ENCODE measurements at places on chromosomes 2 and 18. TPM values are rescaled to one million over a fixed set of nuclear protein-coding genes. Genes with fewer than 3 reads are reported as not detected.

- no peak for DNase-seq
Measured at GRCh38 chr2:105876191-105876590, 131.5 kb downstream of the NCK2 start.

- DNase-seq, result no peak
Measured at GRCh38 chr2:203973000-203973399, 36.4 kb downstream of the ICOS start.

GRCh38 chr18:75554644-75555185 is 127.2 kb upstream of the SMIM21 start:
- no peak for DNase-seq

DNA sequence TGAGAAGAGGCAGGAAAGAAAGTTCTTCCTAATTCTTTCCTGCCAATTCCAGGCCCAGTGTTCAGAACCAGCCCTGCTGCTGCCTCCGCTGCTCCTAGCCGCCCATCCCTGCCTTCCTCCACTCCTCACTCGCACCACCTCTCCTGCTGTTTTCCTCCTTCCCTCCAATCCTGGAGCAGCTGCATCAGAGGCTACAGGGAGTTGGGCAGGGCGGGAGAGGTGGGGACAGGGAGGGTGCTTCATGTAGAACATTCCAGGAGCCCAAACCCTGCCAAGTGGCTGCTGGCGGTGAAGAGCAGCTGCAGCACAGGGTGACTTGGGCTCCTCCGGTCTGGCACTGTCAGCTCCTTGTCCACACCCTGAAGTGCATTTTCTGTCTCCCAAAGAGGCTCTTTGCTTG is 176.3 kb downstream of the TNS1 start:
- DNase-seq, result peak; percentile 95

- no peak for DNase-seq
Measured at GRCh38 chr18:65091744-65092329, 659.0 kb upstream of the CDH7 start.

GRCh38 chr2:144513388-144514101 is 6.4 kb downstream of the ZEB2 start:
- no peak for DNase-seq

DNA sequence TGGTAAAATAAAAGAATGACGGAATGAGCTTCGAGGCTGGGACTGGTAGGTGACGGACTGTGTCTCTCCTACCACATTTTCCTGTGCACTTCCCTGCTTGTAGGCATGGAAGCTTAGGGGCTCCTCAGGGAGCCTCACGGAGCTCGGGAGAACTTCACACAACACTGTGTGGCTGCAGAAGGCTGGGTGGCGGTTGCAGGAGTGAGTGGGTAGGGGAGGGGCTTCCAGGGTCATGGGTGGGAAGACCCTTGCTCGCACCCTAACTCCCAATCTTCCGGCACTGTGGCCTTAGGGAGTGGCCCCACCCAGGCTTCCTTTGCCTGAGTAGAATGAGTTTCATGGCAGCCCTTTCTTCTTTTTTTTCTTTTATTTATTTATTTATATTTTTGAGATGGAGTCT is 128.6 kb downstream of the INHBB start:
- DNase-seq, result no peak

- DNase-seq, result no peak
Measured at GRCh38 chr2:44801841-44802776, 139.4 kb upstream of the SIX3 start.

- DNase-seq, result no peak
Measured at GRCh38 chr2:28557389-28558131, 61.7 kb downstream of the PLB1 start.

GRCh38 chr2:126936219-126936723 is 37.6 kb downstream of the TEX51 start:
- DNase-seq, result peak; percentile 80

- DNase-seq, result peak; percentile 98
Measured at GRCh38 chr2:28390746-28391563, 1.7 kb upstream of the FOSL2 start.

GRCh38 chr18:79604913-79605880 is 74.4 kb upstream of the CTDP1 start:
- no peak for DNase-seq

GRCh38 chr2:38097258-38097987 is 21.5 kb upstream of the CYP1B1 start:
- no peak for DNase-seq

DNA sequence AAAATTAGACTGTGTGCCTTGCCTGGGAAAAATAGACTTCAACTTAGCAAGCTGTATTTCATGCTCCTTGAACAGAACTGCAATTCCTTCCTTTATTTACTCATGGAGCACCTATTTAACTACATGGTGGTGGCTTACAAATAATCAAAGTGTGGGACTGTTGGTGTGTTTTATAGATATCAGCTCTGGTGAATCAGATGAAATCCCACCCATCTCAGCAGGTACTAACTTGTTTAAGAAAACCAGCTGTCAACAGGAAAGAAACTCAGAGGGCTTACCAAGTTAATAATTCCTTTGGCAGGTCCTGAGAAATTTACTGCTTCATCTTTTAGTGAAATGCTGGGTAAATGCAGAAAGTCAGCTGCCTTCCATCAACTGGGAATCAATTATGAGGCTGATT is 830.6 kb downstream of the SLC4A3 start:
- DNase-seq, result no peak

DNA sequence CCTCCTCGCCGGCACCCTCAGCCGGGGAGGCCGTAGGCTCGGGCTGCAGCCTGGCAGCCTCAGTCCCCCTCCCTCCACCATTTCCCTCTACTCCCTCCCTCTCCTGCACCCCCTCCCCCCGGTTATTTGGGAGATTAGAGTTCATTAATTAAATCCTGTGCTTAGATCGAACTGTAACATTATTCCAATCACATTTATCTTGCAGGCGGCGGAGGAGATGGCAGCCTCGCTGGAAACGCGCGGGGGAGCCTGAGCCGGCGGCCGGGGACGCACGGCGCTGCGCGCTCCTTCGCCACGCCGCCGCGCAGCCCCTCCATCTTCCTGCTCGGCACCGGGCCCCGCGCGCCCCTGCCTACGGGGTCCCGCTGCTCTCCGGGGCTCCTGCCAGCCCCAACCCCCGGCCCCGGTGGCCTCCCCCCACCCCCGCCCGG is at the start of gene ST8SIA3:
Gene ST8SIA3, plus strand, starts transcription at position 287 of the 431 bp plus-strand sequence. CDS start 290 bp downstream, outside the sequence.
- DNase-seq, result no peak

GRCh38 chr2:119062652-119063051 is 95.9 kb downstream of the C1QL2 start:
- DNase-seq, result no peak

- no peak for DNase-seq
Measured at GRCh38 chr2:117718048-117718447, 96.4 kb upstream of the DDX18 start.

Gene IL36B
- not detected for total RNA-seq

Gene ACAA2
- 101 TPM for total RNA-seq

Gene SLC5A7
- total RNA-seq, result 1.2 TPM

Gene RAD51AP2
- not detected for total RNA-seq

Gene SDC1
- total RNA-seq, result 0.42 TPM

Gene ANO7
- 0.32 TPM for total RNA-seq

Gene GBX2
- total RNA-seq, result not detected

Gene TUBA3E
- not detected for total RNA-seq

Gene PTPRN
- total RNA-seq, result 3.0 TPM

Gene IL1B
- 2.7 TPM for total RNA-seq

Gene ZNF142
- total RNA-seq, result 33.6 TPM

Data from esophagus muscularis mucosa (tissue), 4 donors.